ENCODE measurements at places on chromosomes 5 and 9.
A peak's percentile ranks its signal among the peaks of the same experiment; 100 is the strongest.

- no peak for DNase-seq
Observed at GRCh38 chr5:148920646-148921288, 94.4 kb downstream of the ADRB2 start.

DNA sequence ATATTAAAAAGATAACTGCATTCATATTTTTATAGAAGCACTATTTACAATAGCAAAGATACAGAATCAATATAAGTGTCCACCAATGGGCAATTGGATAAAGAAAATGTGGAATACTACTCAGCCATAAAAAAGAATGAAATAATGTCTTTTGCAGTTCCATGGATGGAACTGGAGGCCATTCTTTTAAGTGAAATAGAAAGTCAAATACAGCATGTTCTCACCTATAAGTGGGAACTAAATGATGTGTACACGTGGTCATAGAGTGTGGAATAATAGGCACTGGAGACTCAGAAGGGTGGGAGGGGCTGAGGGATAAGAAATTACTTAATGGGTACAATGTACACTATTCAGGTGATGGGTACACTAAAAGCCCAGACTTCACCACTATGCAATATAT lies 53.2 kb downstream of the DENND1A start:
- no peak for DNase-seq

DNA sequence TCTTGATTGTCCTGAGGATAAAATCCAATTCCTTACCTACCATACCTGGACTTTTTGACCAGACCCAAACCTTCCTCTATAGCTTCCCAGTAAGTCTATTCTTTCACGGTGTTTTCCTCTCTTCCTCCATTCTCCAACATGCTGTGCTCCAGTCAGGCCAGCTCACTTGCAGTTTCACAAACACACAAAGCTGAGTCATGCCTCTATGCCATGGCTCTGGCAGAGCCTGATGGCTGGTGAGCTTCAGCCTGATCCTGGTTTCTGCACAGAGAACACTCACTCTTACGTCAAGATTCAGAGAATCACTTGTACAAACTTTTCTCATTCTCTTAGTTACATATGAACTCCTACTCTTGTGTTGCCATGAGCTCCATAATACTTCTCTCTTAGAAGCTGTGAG lies 27.7 kb upstream of the PAX5 start:
- no peak for DNase-seq

GRCh38 chr5:73637565-73637964 lies 11.6 kb downstream of the ARHGEF28 start:
- no peak for DNase-seq

GRCh38 chr5:32163785-32164184 lies 10.3 kb downstream of the GOLPH3 start:
- DNase-seq = no peak

GRCh38 chr9:93247099-93247865 lies 63.3 kb downstream of the WNK2 start:
- DNase-seq = no peak

DNA sequence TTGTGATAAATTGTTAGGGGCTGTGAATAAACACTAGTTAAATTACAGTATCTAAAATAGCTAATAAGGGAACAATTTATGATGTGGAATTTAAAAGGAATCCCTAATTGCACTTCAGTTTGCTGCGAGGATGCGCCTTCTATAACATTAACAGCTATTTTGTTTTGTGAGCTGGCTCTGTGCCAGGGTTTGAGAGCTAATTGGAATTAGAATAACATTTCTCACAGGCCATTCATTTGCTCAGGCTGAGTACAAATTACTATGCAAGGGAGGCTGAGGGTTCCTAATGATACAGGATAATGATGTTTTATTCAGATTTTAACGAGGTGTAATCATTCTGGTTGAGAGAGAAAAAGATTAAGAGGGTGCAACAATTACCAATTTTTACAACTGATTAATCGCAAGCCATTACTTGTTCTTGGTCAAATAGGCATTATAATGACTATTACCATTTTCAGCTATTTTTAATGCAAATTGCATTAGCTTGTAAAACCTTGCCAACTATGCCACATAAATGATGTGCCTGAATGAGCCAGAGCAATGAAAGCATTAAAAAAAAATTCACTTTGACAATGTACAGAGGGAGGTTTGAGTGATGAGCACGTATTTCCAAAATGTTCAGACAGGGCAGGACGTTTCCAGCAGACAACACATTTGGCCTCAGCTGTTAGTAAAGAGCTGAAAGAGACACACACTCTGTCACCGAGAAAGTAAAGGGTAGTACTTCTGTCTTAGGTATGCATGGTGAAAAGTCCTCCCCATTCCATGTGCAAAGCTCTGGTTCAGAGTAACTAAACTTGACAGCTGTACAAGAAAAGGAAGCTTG lies 576.5 kb downstream of the TLE1 start:
- no peak for DNase-seq

- peak; percentile 83 for DNase-seq
Observed at GRCh38 chr5:138213161-138214029, at the start of gene CDC23. Gene CDC23, minus strand, starts transcription at chr5:138213323. Its CDS starts 11 bp downstream, at chr5:138213312.
